ENCODE measurements at places on chromosomes 13 and 19. TPM values are rescaled to one million over a fixed set of nuclear protein-coding genes. Genes with fewer than 3 reads are reported as not detected.

DNA sequence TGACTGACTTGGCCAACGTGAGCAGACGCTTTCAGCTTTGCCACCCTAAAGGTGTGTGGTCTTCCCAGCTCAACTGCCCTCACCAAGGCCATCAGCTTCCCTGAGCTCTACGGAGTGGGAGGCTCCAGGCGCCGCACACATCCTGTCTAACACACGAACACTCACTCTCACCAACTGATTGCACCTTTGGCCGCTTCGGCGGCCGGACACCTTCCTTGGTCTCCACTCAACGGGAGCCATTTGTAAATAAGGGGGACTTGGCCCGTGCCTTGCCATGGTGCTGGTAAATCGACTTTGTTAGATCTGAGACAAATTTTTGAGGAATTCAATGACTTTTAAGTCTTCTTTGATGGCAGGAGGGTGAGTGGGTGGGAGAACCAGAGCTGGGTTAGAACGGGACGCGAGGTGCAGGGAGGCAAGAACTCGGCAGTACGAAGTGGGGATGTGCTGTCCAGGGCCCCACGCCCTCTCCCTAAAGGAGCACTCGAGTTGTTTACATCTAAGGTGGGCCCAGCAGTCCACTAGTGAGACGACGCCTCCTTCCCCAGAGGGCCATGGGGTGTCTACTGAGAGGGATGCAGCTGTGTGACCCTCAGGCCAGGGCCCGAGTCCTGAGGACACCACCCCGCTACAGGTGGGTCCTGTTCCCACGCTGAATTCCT lies 4.4 kb downstream of the C13orf46 start:
- H3K27me3 ChIP-seq: no peaks in the 10 kb centered on the region
- peak overlapping the region; percentile 86 for H3K27ac ChIP-seq
- no peaks in the 10 kb centered on the region for H3K36me3 ChIP-seq
- H3K4me3 ChIP-seq: peak overlapping the region; percentile 67

DNA sequence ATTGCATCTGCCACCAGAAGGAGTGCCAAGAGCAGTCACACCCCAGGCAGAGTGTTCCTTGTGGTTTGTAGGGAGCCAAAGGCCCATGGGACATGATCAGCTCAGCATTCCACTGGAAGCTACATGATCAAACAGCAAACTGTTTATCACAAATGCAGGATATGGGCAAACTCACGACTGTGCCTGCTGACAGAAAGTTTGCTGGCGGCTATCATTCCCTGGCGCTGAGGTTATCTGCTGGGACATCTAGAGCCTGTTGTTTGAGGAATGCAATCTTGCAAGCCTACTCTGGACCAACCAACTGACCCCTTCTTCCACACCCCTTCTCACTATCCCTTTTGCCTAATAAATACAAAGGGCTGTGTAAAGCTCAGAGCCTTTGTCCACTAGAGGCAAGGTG lies 7.7 kb upstream of the ZNF613 start:
- no peaks in the 10 kb centered on the region for H3K27me3 ChIP-seq
- peaks cover 6% of the 10 kb centered on the region for H3K36me3 ChIP-seq
- no peak overlapping the region for H3K27ac ChIP-seq

DNA sequence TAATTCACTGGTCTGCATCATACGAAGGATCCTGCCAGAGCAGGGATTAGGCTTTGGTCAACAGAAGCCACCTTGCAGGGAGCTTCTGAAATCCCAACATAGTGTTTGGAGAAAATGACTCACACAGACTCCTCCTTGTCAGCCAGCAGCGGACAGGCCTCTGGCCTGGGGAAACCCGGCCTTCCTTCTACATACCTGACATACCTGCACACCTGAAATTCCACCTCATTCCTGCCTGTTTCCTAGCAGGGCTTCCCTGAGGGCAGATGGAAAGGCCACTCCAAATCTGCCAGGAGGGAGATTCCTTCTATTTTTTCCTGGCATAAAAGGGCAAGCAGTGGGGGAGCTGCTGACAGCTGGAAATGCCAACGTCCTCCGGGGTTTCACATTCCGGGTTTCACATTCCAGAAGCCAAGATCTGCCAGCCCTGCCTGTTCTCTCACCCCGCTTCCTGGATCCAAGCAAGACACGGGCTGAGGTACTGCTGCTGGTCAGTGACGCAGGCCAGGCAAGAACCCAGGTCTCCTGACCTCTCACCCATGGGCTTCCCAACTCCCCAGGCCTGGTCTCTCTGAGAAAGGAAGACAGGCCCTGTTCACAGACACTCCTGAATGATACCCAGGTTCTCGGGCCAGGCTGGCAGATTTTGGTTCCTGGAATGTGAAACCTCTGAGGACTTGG lies 18.2 kb upstream of the IGFL1 start:
- peak; percentile 89 for DNase-seq
- H3K27ac ChIP-seq: peak overlapping the region; percentile 89
- peaks cover 5% of the 10 kb centered on the region for H3K27me3 ChIP-seq
- no peaks in the 10 kb centered on the region for H3K36me3 ChIP-seq
- peaks cover 37% of the 10 kb centered on the region for H3K4me1 ChIP-seq

- no peaks in the 10 kb centered on the region for H3K4me1 ChIP-seq
- H3K27ac ChIP-seq: no peak overlapping the region
- DNase-seq: no peak
- peaks cover 72% of the 10 kb centered on the region for H3K36me3 ChIP-seq
- H3K27me3 ChIP-seq: no peaks in the 10 kb centered on the region
- no peak overlapping the region for H3K4me3 ChIP-seq
Observed at GRCh38 chr13:46008631-46009030, 43.9 kb downstream of the ZC3H13 start.

DNA sequence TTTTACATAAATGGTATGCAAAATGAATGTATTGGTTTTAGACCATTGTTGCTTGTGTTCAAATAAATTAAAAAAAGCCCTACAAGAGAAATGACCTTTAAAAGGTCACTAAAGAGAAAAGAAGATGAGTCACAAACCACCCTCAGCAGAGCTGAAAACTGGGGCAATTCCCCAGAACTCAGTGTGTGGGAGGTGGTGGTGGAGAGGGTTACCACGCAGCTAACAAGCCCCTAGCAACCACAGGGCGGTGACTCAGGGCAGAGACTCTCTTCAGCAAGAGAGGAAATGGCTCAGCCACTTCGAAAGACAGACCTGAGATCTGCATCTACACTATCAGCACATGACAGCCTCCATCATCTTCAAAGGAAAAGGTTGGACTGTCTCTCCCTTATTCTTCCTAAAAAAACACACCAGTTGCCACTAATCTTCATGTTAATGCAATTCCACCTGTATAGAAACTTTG lies 29.4 kb upstream of the NDFIP2 start:
- no peaks in the 10 kb centered on the region for H3K27me3 ChIP-seq
- H3K27ac ChIP-seq: no peak overlapping the region
- H3K36me3 ChIP-seq: no peaks in the 10 kb centered on the region
- H3K4me1 ChIP-seq: peaks cover 9% of the 10 kb centered on the region
- no peak overlapping the region for H3K4me3 ChIP-seq
- peak; percentile 79 for DNase-seq

DNA sequence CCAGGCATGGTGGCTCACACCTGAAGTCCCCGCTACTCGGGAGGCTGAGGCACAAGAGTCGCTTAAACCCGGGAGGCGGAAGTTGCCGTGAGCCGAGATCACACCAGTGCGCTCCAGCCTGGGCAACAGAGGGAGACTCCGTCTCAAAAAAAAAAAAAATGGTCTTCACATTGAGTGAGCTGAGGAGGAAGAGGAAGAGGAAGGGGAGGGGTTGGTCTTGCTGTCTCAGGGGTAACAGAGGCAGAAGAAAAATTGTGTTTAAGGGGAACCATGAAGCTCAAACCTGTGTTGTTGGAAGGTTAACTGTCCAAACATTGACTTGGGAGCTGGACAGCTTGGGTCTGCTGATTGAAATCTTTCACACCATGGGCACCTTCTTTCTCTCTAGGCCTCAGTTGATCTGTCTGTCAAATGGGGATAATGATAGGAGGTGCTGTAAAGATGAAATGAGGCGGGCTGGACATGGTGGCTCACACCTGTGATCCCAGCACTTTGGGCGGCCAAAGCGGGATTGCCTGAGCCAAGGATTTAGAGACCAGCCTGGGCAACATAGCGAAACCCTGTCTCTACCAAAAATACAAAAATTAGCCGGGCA lies 9.8 kb upstream of the SLC44A2 start:
- no peak overlapping the region for H3K27ac ChIP-seq
- no peak for DNase-seq
- no peak overlapping the region for H3K4me3 ChIP-seq

DNA sequence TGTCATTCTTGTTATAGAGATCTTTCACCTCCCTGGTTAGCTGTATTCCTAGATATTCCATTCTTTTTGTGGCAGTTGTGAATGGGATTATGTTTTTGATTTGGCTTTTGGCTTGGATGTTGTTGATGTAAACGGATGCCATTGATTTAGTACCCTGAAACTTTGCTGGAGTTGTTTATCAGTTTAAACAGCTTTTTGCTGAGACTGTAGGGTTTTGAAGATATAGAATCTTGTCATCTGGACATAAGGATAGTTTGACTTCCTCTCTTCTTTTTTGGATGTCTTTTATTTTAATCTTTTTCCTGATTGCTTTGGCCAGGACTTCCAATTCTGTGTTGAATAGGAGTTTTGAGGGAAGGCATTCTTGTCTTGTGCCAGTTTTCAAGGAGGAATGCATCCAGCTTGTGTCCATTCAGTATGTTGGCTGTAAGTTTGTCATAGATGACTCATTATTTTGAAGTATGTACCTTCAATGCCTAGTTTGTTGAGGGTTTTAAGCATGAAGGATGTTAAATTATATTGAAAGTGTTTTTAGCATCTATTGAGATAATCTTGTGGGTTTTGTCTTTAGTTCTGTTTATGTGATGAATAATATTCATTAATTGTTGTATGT lies 16.8 kb downstream of the ZNF431 start:
- peaks cover 14% of the 10 kb centered on the region for H3K4me1 ChIP-seq
- H3K27ac ChIP-seq: peak overlapping the region; percentile 54
- peaks cover 40% of the 10 kb centered on the region for H3K36me3 ChIP-seq
- peak; percentile 16 for DNase-seq

- no peaks in the 10 kb centered on the region for H3K27me3 ChIP-seq
- H3K4me1 ChIP-seq: peaks cover 15% of the 10 kb centered on the region
- peak overlapping the region; percentile 72 for H3K4me3 ChIP-seq
Observed at GRCh38 chr19:42285988-42286348, 16.0 kb upstream of the PRR19 start.

- peaks cover 7% of the 10 kb centered on the region for H3K36me3 ChIP-seq
- H3K4me3 ChIP-seq: no peak overlapping the region
- DNase-seq: no peak
- H3K27ac ChIP-seq: no peak overlapping the region
- peaks cover 16% of the 10 kb centered on the region for H3K27me3 ChIP-seq
Observed at GRCh38 chr13:71368336-71368735, 498.7 kb downstream of the DACH1 start.

DNA sequence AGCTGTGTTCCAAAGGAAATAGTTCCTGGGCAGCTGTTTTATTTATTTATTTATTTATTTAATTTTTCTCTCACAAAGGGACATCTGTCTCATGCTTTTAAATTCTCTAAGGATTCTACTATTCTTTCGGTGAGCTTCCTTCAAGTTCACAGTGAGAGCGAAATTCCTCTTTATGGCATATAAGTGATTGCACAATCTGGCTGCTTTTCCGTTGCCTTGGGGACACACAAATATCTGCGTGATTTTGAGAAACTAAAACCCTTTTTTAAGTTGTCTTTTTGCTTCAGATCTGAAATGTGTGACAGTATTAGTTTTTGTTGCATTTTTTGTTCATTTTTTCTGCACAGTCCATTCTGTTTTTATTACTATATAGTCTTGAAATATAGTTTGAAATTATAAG lies 19.2 kb downstream of the ZNF486 start:
- no peaks in the 10 kb centered on the region for H3K36me3 ChIP-seq
- no peaks in the 10 kb centered on the region for H3K27me3 ChIP-seq
- no peak overlapping the region for H3K4me3 ChIP-seq
- no peaks in the 10 kb centered on the region for H3K4me1 ChIP-seq
- no peak for DNase-seq

- no peak overlapping the region for H3K27ac ChIP-seq
- peaks cover 7% of the 10 kb centered on the region for H3K4me1 ChIP-seq
- no peaks in the 10 kb centered on the region for H3K27me3 ChIP-seq
- no peaks in the 10 kb centered on the region for H3K36me3 ChIP-seq
- no peak for DNase-seq
- no peak overlapping the region for H3K4me3 ChIP-seq
Observed at GRCh38 chr13:109093998-109094397, 464.6 kb downstream of the MYO16 start.

DNA sequence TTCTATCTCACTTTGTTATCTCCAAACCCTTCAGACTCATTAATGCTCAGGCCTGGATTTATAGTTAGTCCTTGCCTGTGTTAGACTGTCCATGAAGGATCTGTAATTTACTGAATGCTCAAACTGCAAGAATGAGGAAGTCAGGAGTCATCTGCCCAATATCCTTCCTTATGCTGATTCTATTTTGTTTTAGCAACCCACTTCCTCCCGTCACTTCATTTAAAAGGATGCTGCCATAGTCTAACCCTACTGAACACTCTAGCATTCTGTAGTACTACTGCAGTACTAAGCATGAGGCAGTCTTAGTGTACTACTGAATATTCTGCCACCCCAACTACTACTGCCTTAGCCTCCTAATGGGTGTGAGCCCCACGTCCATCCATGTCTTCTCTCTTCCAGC lies 1.5 kb downstream of the FCAR start:
- H3K27ac ChIP-seq: no peak overlapping the region
- no peak for DNase-seq
- H3K4me3 ChIP-seq: no peak overlapping the region
- no peaks in the 10 kb centered on the region for H3K27me3 ChIP-seq

DNA sequence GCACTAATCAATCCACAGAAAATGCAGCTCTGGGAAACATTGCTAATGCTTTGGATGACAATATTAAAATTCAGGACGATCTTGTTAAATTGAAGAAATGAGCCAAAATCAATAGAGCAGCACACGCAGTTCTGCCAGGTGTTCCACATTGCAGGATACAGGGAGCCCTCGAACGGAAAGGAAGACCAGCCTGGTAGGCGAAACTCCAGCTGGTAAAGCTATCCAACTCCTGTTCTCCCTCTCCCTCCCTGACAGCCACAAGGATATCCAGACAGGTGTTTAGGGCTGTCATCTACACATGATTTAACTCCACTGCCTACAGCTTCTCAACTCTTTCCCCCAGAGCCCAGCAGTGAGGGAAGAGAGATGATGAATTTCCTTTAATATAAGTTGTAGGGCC lies 67.7 kb downstream of the EPSTI1 start:
- no peak overlapping the region for H3K4me3 ChIP-seq
- no peaks in the 10 kb centered on the region for H3K27me3 ChIP-seq
- H3K36me3 ChIP-seq: peaks cover 6% of the 10 kb centered on the region
- no peak for DNase-seq

DNA sequence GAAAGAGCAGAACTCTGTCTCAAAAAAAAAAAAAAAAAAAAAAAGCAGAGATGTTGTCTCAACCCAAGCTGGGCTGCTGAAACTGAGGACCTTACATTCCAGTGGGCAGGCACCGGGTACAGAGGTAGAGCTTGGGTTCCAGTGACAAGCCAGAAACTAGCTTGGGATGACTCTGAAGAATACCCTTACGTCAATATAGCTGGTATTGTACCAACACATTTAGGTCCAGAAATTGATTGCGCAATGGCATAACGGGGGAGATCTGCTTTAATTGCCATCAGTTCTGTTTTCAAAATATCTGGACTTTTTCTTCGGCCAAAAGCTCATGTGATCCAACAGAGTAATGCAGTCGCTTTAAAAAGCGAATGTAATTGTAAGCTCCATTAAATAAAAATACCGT lies 103.1 kb upstream of the UBL3 start:
- no peaks in the 10 kb centered on the region for H3K4me1 ChIP-seq
- H3K27me3 ChIP-seq: peaks cover 26% of the 10 kb centered on the region
- DNase-seq: no peak
- H3K4me3 ChIP-seq: no peak overlapping the region
- no peaks in the 10 kb centered on the region for H3K36me3 ChIP-seq

Gene ZNF491
- total RNA-seq: not detected

Gene SH2D3A
- total RNA-seq: 28.5 TPM

Gene SMAD9
- total RNA-seq: 0.98 TPM

Gene LRRC63
- not detected for total RNA-seq

Gene TEKTIP1
- total RNA-seq: 1.0 TPM

Gene LAIR1
- total RNA-seq: not detected

Gene NKPD1
- total RNA-seq: 0.09 TPM
